ENCODE measurements at places on chromosomes 1 and 21.

GRCh38 chr1:188096521-188096920 lies 1267.8 kb downstream of the PLA2G4A start:
- no peak for DNase-seq

DNA sequence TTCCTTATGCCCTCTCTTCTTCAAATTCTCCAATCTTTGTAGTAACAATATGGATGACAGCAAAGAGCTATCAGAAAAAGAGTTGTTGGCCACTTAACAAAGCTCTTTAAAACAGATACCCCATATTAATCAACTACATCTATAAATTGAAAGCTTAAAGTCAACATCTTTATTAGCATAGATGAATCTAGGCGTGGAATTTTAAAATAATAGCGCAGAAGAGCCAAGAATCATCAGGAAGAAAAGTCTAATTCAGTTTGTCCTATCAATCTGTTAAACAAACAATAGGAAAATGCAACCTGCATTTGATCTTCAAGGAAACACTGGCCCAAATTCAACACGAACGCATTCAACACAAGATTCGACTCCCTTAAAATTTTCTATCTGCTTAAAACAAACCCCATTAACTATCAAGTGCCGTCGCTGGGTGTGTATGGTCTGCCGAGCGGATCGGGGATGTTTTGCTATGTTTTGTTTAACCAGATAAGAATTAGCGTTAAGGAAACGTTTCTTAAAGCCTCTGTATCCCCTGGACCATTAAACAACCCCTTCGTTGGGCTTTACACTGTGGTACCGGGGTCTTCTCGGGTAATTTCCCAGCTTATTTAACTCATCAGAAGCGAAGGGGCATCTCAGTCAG lies 1.0 kb downstream of the LYST start:
- no peak for DNase-seq

DNA sequence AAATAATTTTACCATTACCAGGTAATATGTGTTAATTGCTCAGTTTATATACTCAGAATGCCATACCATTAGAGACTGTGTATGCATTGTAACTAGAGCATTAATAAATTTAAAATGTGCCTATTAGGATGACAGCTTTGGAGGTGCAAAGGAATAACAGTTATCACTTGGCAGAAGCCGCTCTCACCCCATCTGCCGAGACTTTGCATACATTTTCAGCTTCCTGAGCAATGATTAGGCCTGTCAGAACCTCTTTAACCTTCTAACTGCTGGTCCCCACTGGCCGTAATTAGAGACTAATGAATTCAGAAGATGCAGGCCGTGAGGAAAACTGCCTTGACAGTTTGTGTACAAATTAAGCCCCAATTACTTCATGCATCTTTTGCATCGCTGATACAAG lies 158.0 kb upstream of the PROX1 start:
- DNase-seq: no peak

- DNase-seq: no peak
Measured at GRCh38 chr1:200883118-200883517, 10.3 kb downstream of the GPR25 start.
